ENCODE measurements at places on chromosomes 2 and 18. TPM values are rescaled to one million over a fixed set of nuclear protein-coding genes. Genes with fewer than 3 reads are reported as not detected.

- DNase-seq, result peak; percentile 31
Measured at GRCh38 chr2:107936433-107937359, 49.6 kb upstream of the SLC5A7 start.

DNA sequence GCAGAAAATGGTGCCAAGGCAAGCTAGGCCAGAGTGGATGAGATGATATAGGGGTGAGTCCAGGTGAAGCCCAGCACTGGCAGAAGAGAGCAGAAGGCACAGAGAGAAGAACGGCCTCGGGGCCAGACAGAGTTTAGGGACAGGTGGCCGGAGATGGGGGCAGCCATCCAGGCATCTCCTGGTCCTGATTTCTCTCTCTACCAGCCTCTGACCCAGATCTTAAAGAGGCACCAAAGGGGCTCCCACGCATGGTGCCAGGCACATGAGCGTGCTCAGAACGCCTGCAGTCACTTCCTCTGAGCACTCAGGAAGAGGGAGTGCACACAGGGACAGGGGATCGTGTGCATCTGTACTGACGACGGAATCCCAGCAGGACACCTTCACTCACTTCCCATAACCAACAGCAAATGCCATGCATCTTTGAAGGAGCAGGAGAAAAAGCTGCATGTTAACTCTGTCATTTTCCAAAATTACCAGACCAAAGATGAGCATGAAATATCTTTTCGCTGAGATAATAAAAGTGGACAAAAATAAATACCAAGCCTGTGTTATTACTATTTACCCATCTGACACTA is 427.8 kb upstream of the MYT1L start:
- DNase-seq, result no peak

DNA sequence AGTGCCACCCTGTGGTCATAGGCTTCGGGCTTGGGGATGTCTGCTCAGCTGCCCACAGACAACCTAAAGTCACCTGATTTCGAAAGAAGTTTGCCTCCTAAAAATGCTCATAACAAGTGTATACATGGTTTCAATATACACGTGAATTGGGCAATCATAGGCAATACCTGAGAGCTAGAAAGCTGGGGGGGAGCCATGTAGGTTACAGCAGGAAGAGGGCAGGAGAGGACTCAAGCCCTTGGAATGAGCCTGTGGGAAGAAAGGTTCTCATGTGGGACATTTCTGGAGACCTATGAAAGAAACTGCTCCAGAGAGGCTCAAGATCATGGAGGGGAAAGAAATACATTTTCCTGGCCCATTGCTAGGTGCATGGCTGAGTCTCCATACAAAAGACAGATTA is 109.7 kb downstream of the ACOXL start:
- no peak for DNase-seq

DNA sequence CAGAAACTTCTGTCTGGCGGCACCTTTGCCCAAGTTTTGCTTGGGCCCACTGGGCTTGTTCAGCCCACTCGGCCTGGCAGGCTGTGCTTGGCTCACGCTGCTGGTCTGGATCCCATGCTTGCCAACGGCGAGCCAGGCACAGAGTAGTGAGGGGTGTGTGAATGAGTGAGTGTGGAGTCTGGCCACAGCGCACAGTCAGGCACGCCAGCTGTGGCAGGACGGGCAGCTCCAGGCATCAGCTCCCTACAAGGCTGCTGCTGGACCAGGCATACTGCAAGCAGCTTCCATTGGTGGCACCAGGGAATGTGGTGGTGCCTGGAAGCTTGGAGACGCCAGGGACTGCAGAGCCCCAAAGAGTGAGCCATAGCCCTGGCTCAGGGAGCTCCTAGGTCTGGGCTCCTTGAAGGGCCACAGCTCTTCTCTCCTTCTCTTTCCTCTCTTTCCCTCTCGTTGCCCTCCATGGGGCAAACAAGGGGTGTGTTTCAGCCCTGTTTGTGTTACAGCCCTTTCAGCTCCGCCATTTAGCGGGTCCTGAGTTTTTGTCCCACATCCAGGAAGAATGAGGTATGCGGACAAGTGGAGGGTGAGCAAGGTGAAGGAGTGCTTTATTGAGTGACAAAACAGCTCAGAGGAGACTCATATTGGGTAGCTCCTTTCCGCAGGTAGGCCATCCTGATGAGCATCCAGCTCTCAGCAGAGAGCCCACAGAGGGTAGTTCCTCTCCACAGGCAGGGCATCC is 73.0 kb downstream of the AGPS start:
- DNase-seq, result no peak

DNA sequence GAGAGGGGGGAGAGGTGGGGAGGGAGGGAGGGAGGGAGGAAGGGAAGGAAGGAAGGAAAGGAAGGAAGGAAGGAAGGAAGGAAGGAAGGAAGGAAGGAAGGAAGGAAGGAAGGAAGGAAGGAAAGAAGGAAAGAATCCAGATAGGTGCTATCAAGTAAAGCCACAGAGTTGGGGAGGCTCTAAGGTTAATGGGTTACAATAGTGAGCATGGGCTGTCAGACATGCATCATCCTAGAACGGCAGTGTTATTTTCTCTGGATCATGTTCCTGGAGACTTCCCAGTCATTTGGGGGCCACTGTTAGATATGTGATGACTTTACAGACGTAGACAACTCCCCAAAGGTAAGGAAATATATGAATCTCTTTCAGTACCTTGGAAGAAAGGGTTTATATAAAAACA is 31.1 kb downstream of the CDK15 start:
- no peak for DNase-seq

DNA sequence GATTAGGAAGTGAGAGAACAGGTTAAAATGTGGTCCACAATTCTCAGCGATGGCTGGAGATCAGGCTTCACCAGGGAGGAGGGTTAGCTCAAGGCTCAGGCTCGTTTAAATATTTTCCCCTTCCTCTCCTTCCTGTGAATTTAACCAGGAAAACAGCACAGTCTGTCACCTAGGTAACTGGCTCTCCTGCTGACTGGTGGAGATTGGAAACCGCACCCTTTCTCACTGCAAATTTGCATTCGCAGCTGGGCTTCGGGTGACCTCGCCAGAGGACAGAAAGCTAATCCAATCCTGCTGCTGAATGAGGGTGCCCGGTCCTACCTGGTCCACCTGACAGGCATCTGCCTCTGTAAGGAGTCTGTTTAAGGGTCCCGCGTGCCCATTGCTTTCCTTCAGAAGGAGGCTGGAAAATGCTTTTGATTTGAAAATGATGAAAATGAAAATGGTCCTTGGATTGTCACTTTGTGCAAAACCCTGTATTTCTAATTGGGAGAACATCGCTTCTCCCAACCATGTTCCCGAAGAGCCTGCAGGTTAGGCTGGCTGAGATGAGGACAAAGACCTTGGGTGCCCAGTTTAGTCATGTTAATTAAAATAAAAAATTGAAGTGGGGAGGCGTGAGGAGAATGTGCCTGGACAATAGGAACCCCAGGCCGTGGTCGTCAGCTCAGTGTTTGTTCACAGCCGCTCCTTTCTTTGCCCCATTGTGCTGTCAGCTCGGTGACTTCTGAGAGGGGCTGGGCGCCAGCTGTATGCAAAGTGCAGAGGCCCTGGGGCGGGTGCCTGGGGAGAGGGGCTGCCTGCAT is 43.4 kb upstream of the MTCL1 start:
- peak; percentile 47 for DNase-seq

- DNase-seq, result peak; percentile 95
Measured at GRCh38 chr18:48996901-48997463, 46.2 kb upstream of the SMAD7 start.

DNA sequence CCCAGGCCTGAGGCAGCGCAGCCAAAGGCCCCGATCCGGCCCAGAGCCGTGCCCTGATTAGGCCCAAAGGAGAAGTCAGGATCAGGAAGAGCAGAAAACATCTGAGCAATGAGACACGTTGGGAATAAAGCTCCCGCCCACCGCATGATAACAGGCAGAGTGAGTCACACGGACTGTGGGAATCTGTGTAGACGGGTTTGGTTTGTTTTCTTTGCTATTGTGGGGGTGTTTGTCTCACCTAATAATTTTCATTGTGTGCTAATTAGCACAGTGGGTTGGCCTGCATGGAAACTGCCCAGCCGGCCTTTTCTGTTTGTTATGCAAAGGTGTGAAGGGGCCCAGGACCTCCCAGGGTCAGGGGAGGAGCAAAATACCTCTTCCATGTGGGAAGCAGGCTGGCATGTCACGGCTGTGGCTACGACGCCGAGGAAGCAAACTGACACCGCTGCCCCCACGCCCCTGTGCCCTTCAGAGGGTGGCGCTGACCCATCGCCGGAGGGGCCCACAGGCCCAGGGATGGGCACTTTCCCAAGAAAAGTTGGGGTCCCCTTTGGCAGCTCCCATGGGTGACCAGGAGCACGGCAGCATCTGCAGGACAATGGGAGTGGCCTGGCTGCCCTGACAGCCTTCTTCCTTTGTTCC is 68.4 kb upstream of the CTDP1 start:
- peak; percentile 92 for DNase-seq

CCDC74A gene
- total RNA-seq, result 11.5 TPM

- DNase-seq, result no peak
Measured at GRCh38 chr2:67124531-67124930, 272.6 kb upstream of the ETAA1 start.

C2orf80 gene
- not detected for total RNA-seq

B3GNT7 gene
- total RNA-seq, result under 0.01 TPM

DNA sequence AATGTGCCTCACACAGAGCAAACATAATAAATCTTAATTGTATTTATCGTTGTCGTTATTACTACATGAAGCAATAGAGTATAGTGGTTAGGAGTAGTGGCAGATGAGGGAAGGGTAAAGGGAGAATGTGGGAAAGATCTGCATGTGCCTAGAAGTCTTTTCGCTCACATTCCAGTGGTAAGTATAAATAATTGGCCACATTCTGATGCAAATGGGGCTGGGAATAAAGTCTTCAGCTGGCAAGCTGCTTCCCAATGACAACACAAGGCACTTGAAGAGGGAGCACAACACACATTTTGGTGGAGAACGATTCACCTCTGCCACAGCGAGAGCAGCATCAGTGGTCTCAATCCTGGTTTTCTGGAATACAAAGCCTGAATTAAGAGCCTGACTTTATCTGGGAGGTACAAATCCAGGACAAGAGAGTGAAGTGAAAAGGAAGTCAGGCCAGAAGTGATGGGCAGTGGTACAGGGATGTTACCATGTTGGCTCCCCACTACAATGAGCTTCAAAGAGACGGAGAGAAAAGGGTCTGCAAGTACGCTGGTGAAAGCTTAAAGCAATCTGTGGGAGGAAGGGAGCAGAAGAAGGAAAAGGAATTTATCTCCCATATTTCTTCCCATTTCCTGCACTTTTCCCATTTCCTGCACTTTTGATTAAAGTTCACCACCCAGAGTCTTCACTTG is 112.3 kb downstream of the ARHGAP15 start:
- DNase-seq, result no peak

DNA sequence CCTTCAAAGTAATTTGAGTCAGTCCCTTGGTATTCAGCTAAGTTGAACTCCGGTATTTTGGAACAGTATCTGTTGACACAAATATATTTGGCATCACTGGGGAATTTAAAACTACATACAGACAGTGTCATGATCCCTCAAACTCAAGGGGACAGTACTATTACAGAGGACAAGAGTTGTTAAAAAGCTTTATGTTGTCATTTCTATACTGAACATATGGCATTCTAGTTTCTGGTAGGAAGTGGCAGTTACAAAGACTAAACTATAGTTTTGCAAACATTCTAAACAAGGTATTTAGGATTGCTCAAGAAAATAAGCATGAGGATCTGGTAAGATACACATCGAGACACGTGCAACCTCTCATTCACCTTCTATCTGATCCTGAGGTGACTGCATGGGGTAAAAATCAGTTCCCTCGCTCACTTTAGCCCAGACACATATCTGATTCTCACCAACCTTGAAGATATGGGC is 16.6 kb upstream of the CCNYL1 start:
- DNase-seq, result peak; percentile 59

GRCh38 chr2:164737612-164738081 is 104.0 kb downstream of the COBLL1 start:
- DNase-seq, result peak; percentile 80

GRCh38 chr2:154960802-154961583 is 262.5 kb downstream of the KCNJ3 start:
- DNase-seq, result no peak

CCDC74B gene
- total RNA-seq, result 3.8 TPM

RBKS gene
- total RNA-seq, result 2.8 TPM

Data from GM23248 (cell line).